ENCODE measurements at places on chromosomes 16 and 17.

DNA sequence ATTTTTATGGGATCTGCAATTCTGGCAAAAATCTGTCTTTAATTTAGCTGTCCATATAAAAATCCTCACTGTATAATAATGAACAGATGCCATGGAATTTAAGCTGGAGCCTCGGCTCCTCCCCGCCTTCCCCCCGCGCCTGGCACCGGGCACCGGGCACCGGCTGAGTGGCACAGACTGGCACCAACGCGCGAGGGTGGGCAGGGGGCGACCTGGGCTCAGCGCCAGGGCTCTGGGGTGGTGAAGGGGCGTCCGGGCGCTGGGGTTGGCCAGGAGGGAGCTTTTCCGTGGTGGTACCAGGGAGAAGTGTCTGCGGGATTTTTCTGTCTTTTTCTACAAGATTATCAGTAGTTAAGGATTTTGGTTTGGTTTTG lies 9.1 kb downstream of the NEUROD2 start:
- DNase-seq, result no peak

DNA sequence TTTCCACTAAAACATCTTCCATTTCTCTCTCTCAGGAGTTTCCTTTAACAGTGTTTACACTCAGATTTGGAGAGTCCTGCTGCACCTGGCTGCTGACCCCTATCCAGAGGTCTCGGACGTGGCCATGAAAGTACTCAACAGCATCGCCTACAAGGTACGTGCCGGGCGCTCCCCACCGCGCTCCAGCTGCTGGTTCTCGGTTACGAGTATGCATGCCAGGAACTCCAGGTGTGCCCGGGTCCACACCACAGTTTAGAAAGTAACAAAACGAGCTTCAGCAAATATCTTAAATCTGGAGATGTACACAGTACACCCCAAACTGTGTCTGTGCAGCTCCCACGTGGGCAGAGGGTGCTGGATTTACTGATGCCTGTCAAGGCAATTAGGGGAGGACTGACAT lies 82.9 kb upstream of the CHMP6 start:
- no peak for DNase-seq

- peak; percentile 83 for DNase-seq
Measured at GRCh38 chr16:11224894-11225676, 30.9 kb downstream of the SOCS1 start.

DNA sequence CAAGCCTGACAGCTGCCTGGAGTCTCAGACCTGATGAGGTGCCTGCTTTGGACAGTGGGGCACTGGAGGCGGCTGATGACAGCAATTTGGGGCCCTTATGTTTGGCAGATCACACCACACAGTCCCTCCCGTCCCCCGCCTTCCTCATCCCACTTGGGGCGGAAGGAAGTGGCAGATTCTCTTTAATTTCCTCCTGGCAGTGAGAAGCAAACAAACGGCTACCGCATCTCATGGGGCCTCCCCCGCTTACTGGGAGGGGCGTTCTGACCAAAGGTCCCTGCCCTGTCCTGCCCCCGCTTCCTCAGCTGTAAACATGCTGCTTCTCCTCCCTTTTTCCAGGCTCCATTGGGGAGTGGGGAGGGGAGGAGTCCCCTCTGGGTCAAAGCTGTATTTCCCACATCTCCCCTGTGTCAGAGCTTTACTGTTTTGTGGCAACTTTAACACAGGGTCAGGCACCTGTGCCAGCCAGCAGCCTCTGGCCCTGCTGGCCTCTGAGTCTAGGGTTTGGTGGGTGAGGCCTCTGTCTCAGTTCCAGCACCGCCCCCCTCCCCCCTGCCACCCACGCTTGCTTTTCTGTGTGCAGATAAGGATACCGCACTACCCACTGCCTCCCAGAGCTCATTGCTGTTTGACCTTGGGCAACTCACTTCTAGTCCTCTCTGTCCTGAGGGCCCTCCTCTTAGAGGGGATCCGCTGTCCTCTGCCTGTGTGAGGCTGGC lies 5.4 kb upstream of the NFATC3 start:
- peak; percentile 73 for DNase-seq

GRCh38 chr17:36089888-36090836 lies at the start of gene CCL3:
CCL3 (minus strand) TSS chr17:36090143; CDS start chr17:36090058, 85 bp downstream.
- DNase-seq, result no peak

DNA sequence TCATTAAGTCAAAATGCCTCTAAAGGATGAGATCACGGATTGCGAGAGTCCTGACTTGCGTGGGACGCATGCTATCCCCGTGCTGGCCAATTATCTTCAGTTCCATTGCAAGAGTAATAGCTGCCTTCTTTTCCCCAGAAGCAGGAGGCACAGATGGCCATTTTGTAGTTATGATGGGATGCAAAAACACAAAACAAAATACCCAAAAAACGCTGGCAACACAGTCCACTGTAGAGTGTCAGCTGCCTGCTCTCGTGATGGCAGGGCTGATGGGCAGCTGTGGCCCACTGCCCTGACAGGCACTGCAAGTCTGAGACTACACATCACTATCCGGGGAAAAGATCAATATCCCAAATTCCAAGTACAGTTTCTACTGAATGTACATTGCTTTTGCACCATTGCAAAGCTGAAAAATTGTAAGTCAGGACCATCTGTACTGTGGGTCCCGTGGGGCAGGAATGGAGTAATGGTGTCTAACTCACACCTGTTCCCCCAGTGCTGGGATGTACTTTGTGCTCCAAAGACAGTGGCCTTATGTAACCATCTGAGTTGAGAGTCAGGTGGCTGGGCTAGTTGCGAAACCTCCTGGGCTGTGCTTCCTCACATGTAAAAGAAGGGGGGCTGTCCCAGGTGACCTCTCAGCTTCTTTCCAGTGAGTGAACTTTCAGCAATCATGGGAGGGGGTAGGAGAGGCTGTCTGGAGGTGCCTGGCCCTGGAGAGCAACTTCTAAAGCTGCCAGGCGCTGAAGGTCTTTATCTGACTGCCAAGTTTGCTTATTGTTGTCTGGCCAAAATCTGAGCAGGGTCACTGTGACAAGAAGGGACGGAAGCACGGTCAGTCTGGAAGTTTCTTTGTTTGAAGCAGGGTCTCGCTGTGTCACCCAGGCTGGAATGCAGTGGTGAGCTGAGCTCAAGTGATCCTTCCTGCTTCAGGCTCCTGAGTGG lies 4.7 kb downstream of the SLC47A1 start:
- no peak for DNase-seq

- DNase-seq, result no peak
Measured at GRCh38 chr17:17856386-17856785, 19.6 kb upstream of the SREBF1 start.

DNA sequence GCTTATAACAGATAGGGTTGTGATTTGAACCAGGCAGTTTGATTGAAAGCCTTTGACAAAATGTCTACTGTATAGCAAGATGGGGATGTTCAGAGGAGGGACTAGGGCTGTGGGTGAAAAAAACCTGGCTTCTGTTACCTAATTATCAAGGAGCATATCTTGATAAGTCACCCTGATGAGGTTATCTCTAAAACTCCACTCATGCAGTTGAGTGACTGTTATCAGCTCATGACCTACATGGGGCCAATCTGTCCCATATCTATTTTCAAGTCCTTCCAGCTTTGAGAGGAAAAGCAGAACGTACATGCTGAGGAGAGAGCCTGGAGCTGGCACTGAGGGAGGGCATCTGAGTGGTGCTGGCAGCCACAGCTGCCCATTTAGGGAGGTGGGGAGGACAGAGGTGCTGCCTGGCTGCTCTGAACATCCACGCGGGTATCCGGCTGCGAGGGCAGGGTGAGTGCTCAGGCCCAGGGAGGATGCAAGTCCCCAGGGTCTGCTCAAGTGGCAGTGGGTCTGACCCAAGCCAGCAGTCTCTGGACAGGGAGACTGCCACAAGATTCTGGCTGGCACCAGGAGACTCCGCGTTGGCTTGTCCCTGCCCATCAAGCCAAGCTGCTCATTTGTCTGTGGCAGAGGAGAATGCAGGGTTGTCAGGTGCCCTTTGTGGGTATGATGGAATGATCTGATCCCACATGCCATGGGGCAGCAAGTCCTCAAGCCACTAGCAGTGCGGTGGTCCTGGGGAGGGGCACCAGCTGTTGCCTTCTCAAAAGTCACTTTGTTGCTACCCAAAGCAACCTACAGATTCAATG lies 29.2 kb downstream of the ATPAF2 start:
- no peak for DNase-seq

DNA sequence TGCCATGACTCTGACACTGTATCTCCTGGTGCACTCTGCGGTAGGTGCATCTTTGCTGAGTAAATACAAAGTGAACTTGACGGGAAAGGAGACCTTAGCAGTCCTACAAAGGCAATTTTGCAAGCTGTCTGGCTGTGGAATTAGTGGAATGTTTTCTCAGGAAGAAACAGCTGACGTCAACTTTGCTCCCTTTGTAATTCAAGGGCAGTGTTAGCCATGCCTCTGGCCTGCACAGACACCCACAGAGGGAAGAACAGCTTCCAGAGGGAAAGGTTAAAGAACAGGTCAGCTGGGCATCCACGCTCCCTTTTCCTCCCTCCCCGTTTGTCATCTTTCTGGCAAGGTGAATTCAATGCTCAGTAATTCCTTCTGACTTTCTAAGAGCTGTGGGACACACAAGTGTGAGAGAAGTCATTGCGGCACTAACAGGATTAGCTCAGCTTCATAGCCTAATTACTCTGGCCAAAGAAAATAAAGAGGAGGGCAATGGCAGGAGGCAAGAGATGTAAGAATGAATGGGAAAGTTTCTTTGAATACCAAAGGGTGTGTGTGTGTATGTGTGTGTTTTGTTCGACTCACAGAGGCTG lies 476.9 kb upstream of the GOT2 start:
- DNase-seq, result no peak

- no peak for DNase-seq
Measured at GRCh38 chr16:17204644-17205043, 266.1 kb downstream of the XYLT1 start.

- DNase-seq, result no peak
Measured at GRCh38 chr16:11491524-11491923, 95.2 kb downstream of the LITAF start.

- no peak for DNase-seq
Measured at GRCh38 chr16:86909359-86910160, 331.2 kb downstream of the FOXL1 start.

- no peak for DNase-seq
Measured at GRCh38 chr16:82432261-82432660, 194.5 kb upstream of the CDH13 start.

- no peak for DNase-seq
Measured at GRCh38 chr17:55601874-55602364, 90.7 kb upstream of the SMIM36 start.

GRCh38 chr16:66223176-66223780 lies 143.2 kb upstream of the CDH5 start:
- no peak for DNase-seq

DNA sequence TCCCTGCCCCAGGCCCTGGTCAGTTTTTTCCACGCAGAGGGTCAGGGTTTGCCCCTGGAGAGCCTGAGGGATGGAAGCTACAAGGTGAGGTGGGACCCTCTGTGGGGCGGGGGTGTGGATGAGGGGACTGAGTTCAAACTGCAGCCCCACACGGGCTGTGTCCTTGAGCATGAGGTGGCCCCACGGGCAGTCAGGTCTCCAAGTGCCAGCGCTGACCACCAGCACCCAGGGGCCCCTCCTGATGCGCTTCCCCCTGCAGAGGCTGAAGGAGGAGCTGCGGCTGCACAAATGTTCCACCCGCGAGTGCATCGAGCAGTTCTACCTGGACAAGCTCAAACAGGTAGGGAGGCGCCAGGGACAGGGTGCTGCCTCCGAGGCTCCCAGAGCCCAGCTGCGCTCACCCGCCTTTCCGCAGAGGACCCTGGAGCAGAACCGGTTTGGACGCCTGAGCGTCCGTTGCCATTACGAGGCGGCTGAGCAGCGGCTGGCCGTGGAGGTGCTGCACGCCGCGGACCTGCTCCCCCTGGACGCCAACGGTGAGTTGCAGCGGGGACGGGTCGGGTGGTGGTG lies 4.3 kb downstream of the TSR3 start:
- DNase-seq, result no peak

- no peak for DNase-seq
Measured at GRCh38 chr17:16915752-16916556, 56.0 kb downstream of the TNFRSF13B start.

GRCh38 chr16:52128361-52128760 lies 418.6 kb downstream of the TOX3 start:
- no peak for DNase-seq

GRCh38 chr17:17750881-17751280 lies 69.6 kb downstream of the RAI1 start:
- peak; percentile 32 for DNase-seq

- no peak for DNase-seq
Measured at GRCh38 chr17:5877948-5878347, 192.2 kb upstream of the WSCD1 start.

- no peak for DNase-seq
Measured at GRCh38 chr17:70484496-70484895, 315.2 kb downstream of the KCNJ2 start.

GRCh38 chr16:47047524-47048203 lies 74.2 kb upstream of the DNAJA2 start:
- DNase-seq, result no peak

GRCh38 chr17:47789611-47790561 lies 31.7 kb downstream of the OSBPL7 start:
- DNase-seq, result peak; percentile 44

DNA sequence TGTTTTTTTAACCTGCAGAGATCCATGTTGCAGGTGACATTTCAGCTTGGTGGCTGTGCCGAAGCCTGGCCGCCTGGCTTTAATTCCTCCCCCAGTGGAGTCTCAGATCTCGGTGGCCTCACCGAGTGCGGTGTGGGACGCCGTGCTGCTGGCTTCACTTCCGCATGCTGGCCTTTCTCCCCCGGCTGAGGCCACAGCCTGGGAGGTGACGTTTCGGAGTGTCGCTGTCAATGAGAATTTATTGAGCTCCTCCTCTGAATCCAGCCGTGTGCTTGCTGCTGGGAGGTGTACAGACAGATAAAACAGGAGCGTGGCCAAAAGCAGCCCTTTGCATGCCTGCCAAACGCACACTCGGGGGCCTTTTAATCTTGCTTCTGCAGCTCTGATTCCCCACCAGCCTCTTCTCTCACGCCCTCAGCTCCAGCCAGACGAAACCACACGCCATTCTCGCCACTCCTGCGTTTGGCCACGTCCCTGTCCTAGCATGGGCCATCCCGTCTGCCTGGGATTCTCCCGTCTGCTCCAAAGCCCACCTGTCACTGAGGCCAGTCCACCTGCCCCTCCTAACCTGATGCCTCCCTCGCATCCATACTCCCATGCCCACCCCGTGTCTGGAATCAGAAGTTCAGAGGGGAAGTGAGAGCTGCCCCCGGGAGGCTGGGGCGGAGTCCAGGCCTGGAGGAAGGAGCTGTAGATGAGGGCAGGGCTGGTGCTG lies 3.6 kb downstream of the GSE1 start:
- no peak for DNase-seq

DNA sequence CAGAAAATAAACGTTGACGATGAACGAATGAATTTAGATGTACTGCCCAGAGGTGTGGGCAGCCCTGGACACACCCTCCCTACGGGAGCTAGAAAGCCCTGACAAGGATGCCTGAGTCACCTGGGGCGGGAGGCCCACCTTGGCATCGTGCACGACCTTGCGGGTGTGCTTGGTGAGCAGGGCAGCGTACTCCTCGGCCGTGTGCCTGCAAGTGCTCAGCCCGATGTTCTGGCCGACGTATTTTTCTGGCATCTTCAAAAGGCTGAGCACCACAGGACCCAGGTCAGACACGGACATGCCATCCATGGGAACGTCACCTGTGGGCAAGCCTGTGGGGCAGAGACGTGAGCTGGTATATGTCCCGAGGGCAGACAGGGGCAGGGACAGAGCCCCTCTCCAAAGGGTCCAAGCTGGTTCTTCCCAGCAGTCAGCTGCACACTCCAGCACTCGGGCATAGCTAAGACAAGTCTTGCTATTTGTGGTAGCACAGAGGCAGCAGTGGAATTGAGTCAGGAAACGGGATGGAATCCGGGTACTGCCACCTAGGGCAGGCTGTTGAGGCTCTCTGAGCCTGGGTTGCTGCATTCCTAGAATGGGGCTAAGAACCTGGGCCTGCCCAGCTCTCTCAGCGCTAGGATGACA lies 10.8 kb downstream of the NMRAL1 start:
- no peak for DNase-seq
